ENCODE measurements at places on chromosomes 2 and 18. TPM values are rescaled to one million over a fixed set of nuclear protein-coding genes. Genes with fewer than 3 reads are reported as not detected.
A peak's percentile ranks its signal among the peaks of the same experiment; 100 is the strongest.

DNA sequence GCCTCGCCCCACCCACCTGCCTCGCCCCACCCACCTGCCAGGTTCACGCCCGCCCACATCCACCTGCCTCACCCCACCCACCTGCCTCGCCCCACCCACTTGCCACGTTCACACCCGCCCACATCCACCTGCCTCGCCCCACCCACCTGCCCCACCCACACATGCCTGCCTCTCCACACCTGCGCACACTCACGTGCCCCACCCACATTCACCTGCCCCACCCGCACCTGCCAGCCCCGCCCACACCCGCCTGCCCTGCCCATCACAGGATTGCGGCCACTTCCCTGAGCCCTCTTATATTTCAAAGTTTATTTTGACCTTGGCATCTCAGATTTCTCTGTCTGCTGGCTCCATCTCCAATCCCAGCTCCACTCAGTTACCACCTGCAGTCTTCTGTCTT lies 217.5 kb upstream of the SOX11 start:
- no peaks in the 10 kb centered on the region for H3K27me3 ChIP-seq
- no peak overlapping the region for H3K27ac ChIP-seq
- no peak overlapping the region for H3K4me3 ChIP-seq
- DNase-seq, result no peak

GRCh38 chr18:39235118-39235719 lies 1669.6 kb upstream of the CELF4 start:
- H3K4me3 ChIP-seq, result no peak overlapping the region
- no peaks in the 10 kb centered on the region for H3K36me3 ChIP-seq
- no peaks in the 10 kb centered on the region for H3K4me1 ChIP-seq
- no peaks in the 10 kb centered on the region for H3K27me3 ChIP-seq

GRCh38 chr2:118987886-118988285 lies 45.9 kb downstream of the MARCO start:
- no peaks in the 10 kb centered on the region for H3K36me3 ChIP-seq
- H3K4me1 ChIP-seq, result no peaks in the 10 kb centered on the region
- no peak for DNase-seq
- H3K4me3 ChIP-seq, result no peak overlapping the region

DNA sequence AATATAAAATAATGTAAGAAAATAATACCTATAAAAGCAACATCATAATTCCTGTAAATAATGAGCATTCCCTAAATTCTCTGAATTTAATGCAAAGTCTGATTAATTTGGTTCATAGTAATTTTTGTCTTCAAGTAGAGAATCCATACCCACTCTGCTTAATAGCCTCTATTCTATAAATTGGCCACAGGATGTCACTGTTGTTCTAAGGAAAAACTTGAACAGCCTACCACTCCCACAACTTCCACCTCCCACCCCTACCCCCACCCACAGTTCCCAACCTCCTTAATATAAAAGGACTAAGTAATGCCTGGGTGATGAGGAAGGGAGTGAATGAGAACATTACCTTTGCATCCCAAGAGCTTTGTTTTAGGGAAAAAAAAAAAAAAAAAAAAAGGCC lies 27.2 kb upstream of the BBS5 start:
- no peak overlapping the region for H3K4me3 ChIP-seq
- DNase-seq, result no peak
- no peaks in the 10 kb centered on the region for H3K27me3 ChIP-seq
- no peaks in the 10 kb centered on the region for H3K36me3 ChIP-seq

Gene PXDN
- 40.0 TPM for total RNA-seq

DNA sequence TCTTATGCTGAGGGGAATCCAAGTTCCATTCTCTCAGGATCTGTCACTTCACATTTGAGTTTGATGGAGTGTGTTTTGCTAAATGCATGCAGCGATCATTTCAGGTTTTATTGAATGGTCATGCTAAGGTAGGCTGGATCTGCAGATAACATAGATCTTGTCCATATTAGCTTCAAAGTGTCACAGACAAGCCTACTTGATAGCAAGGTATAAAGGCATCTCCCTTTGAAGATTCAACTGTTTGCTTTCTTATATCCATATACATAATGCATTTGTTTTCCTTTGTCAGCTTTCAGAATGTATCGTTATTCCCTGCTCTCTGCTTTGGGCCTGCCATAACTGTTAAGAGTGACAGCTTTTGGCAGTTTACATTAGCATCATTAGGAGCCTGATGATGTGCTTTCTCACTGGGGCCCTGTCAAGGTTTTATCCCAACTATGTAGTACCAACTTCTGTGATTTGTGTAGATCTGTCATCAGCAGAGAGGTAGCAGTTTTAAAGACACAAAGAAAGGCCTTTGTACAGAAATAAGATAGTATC lies 604.3 kb upstream of the CDH7 start:
- no peak overlapping the region for H3K27ac ChIP-seq
- H3K36me3 ChIP-seq, result no peaks in the 10 kb centered on the region
- no peak overlapping the region for H3K4me3 ChIP-seq
- no peaks in the 10 kb centered on the region for H3K4me1 ChIP-seq
- no peaks in the 10 kb centered on the region for H3K27me3 ChIP-seq
- DNase-seq, result no peak

Gene AQP4
- 0.98 TPM for total RNA-seq

DNA sequence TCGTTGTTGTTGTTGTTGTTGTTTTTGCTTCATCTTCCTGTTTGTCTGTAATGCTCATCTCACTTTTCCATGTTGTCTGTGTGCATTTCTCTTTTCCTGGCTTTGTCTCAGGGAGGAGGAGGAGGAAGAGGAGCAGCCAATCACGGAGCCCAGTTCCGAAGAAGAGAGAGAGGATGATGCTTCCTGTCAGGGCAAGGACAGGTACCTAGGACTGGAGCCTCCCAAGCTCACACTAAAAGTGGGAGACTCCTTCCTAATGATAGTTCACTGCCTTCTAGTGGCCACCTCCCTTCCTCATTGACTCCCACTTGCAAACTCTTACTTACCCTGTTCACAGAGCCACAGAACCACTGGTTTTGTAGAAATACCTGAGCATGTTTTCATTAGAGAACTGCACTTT lies 179.6 kb downstream of the TPGS2 start:
- H3K27ac ChIP-seq, result no peak overlapping the region
- H3K36me3 ChIP-seq, result no peaks in the 10 kb centered on the region
- H3K4me3 ChIP-seq, result no peak overlapping the region
- H3K27me3 ChIP-seq, result no peaks in the 10 kb centered on the region
- no peaks in the 10 kb centered on the region for H3K4me1 ChIP-seq

Gene MYCN
- total RNA-seq, result 1.3 TPM

Gene MSGN1
- total RNA-seq, result not detected

DNA sequence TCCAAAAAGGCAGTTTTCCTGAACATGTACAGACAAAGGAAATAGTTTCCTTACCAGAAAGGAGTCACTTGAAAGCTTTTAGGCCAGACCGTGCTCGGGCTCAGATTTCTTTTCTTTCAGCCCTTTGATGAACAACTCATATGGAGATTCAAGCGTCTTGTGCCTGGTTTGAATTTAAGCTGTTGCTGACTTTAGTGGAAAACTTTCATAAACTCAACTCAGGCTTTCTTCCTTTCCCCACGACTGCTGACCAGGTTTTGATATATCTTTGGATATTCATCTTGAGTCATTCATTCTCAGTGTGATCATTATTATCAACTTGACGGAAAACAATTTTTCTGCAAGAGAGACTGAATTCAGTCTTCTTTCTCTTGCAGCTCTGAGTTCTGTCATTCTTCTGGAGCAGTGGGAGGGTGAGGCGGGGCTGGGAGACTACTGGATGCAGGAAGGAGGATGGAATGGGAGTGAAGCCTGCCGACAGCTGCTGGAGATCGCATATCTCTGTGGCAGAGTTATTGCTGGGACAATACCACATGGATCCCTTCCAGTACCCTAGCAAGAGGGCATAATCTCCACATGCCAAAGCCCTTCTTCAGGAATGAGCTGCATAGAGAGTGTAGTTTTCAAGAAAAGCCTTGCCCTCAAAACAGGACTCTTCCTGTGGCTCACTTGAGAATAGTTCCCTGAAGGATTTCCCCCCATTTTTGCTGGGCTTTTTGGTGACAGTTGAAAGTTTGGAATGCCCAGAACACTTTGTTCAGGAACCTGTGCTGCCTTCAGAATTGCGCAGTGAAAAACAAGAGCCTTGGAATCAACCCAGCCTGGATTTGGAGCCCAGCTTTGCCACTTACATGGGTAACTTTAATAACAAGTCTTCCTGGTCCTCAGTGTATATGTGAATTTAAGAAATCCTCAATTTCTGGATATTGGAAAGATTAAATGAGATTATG lies 364.4 kb downstream of the ZNF521 start:
- H3K27ac ChIP-seq, result peak overlapping the region; percentile 20
- no peaks in the 10 kb centered on the region for H3K27me3 ChIP-seq
- H3K36me3 ChIP-seq, result no peaks in the 10 kb centered on the region
- H3K4me1 ChIP-seq, result peaks cover 15% of the 10 kb centered on the region
- DNase-seq, result no peak

GRCh38 chr2:40477361-40477760 lies 25.5 kb upstream of the SLC8A1 start:
- H3K4me3 ChIP-seq, result no peak overlapping the region
- H3K27ac ChIP-seq, result no peak overlapping the region
